ENCODE measurements at places on chromosomes 6 and 20. TPM values are rescaled to one million over a fixed set of nuclear protein-coding genes. Genes with fewer than 3 reads are reported as not detected.
A peak's percentile ranks its signal among the peaks of the same experiment; 100 is the strongest.

LY6G5C gene
- 3.9 TPM for total RNA-seq

- DNase-seq, result no peak
Observed at GRCh38 chr6:167130712-167131684, 8.1 kb downstream of the CCR6 start.

- no peak for DNase-seq
Observed at GRCh38 chr20:64144144-64144912, 19.9 kb upstream of the MYT1 start.

RHAG gene
- not detected for total RNA-seq

GRCh38 chr6:113205553-113205952, 651.6 kb upstream of the MARCKS start:
- DNase-seq, result no peak

- DNase-seq, result peak; percentile 14
Observed at GRCh38 chr6:133707456-133707855, 181.5 kb upstream of the TCF21 start.

DEFB132 gene
- total RNA-seq, result not detected

- DNase-seq, result no peak
Observed at GRCh38 chr20:18694071-18694470, 106.2 kb downstream of the DTD1 start.

DNA sequence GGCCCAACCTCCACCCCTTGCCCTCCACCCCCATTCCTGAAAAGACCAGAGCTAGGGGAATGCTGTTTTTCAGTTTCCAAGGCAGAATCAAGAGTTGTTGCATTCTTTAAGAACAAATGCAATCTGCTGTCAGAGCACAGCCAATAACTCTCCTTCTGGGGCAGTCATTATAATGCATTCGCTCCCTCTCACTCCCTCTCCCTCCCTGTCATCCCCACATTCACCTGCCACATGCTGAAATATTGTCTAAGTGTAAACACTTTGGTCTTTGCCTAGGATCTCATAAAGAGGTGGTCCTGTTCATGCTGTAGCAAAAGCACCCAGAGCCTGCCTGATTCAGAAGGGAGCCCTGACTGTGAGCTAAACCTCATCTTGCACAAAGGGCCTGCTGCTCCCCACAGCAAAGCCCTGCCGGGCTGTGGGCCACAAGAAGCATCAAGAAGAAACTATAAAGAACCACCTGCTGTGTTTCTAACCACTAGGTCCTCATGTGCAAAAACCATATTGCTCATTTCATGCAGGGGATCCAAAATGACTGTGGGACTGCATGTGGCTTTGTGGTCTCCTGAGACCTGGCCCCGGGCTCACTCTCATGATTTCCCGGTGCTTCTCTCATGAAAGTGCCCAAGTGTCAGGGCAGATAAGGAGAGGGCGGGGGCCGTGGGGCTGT, 85.6 kb downstream of the GPR6 start:
- DNase-seq, result peak; percentile 46

GRCh38 chr20:5077761-5078387, 41.9 kb downstream of the PCNA start:
- no peak for DNase-seq

CDK5RAP1 gene
- total RNA-seq, result 62.1 TPM

- DNase-seq, result no peak
Observed at GRCh38 chr20:2357114-2357513, 23.6 kb upstream of the TGM6 start.

DNA sequence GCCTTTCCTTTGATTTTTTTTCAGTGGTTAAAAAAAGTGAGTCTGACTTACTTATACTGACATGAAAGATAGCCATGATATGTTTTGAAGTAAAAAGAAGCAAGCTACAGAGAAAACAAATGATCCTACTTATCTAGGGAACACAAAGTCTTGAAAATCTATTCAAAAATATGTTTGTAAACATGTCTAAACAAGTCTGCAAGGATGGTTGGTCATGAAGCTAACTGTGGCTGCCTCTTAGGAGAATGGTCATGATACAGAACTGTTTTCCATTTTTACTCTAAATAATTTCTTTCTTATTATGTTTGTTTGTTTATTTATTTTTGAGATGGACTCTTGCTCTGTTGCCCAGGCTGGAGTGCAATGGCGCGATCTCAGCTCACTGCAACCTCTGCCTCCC, 21.5 kb downstream of the FERMT1 start:
- no peak for DNase-seq

RANBP9 gene
- 58.2 TPM for total RNA-seq

RAE1 gene
- 59.4 TPM for total RNA-seq

DNA sequence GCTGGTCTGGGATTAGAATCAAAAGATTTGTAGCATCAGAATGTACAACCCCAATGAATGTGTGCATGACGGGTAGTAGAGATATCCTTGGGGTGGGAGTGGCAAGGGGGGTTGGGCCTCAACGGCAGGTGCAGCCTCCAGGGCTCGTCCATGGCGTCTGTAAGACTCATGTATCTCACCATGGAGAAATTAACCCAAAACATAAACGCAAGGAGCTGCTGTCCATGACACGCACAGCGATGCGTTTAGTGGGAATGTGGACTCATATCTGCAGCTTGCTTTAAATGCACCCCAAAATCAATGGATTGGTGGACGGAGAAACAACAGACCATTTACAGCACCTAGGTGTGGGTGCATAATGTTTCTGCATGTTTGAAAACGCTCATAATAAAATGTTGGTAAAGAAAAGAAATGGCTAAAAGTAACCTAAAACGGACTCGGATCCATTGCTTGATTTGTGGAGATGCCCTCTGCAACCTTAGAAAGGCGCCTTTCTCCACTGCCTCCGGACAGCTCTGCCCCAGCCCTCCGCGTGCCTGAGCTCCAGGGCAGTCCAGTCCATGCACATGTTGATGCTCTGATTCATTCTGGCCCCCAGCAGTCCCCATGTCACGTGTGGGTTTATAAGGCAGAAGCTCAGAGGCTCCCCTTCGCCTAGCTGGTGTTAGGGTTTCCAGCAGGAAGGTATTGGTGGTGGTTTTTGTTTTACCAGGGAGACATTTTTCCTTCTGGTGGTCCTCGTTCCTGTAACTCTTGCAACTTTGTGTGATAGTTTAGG, 24.5 kb downstream of the PYGB start:
- DNase-seq, result no peak

GRCh38 chr6:3607599-3607998, 143.9 kb downstream of the PXDC1 start:
- DNase-seq, result no peak

WFDC12 gene
- not detected for total RNA-seq

DNA sequence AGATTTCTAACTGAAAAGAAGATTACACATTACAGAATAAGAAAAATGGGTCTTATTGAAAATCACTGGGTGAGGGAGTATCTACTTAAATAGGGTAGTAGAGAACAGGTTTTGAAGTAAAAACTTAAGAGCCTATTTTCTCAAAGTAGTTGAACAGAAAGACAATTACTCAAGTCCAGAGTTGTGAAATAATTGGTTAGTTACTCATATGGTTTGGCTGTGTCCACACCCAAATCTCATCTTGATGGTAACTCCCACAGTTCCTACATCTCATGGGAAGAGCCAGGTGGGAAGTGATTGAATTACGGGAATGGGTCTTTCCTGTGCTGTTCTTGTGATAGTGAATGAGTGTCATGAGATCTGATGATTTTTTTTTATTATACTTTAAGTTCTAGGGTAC, 1035.3 kb upstream of the GJE1 start:
- no peak for DNase-seq

CLPSL1 gene
- total RNA-seq, result not detected

PRR18 gene
- 0.50 TPM for total RNA-seq

RGL2 gene
- 50.4 TPM for total RNA-seq

GRCh38 chr6:144174006-144174405, 23.7 kb downstream of the STX11 start:
- DNase-seq, result no peak

DNA sequence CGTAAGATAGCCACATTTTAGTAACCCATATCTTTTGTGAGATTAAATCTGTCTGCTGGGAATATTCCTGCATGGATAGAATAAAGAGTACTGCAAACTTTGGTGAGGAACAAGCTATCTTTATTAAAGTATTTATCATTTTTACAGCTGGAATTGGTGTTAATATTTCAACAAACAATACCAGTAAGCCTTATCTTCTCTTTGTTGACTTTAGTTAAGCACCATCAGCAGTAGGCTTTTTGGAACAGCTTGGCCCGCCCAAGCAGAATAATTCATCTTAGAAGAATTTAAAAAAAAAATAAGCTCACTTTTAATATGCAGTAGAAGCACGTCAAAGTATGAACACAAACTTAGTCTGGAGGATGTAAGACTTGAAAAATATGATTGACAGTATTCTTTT, 917.8 kb upstream of the ADGRB3 start:
- DNase-seq, result no peak

GRCh38 chr20:44866703-44867335, 18.7 kb upstream of the YWHAB start:
- DNase-seq, result no peak

GRCh38 chr6:36609582-36609981, 15.4 kb downstream of the SRSF3 start:
- no peak for DNase-seq

- DNase-seq, result no peak
Observed at GRCh38 chr6:55088902-55089301, 85.4 kb upstream of the HCRTR2 start.

CALHM5 gene
- 0.26 TPM for total RNA-seq

GRCh38 chr20:24795436-24795835, 153.6 kb upstream of the CST7 start:
- DNase-seq, result no peak

DNA sequence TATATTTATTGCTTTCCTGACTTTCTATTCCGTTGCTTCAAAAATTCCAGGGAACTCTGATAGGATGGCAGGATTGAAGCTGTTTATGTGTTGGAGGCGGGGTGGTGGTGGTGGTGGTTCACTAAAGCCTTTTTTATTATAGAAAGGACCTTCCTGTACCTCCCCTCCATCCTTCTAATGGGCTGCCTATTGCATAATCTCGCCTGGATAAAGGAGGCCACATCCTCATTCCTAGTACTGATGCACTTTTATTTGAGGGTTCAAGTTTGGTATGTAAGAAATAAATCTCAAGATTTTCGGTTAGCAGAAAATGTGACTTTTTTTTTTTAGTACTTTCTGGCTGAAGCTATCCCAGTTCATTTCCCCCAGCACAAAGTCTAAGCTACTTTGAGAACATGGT, 18.7 kb upstream of the CTAGE9 start:
- DNase-seq, result no peak

ACOT8 gene
- 16.9 TPM for total RNA-seq

DNA sequence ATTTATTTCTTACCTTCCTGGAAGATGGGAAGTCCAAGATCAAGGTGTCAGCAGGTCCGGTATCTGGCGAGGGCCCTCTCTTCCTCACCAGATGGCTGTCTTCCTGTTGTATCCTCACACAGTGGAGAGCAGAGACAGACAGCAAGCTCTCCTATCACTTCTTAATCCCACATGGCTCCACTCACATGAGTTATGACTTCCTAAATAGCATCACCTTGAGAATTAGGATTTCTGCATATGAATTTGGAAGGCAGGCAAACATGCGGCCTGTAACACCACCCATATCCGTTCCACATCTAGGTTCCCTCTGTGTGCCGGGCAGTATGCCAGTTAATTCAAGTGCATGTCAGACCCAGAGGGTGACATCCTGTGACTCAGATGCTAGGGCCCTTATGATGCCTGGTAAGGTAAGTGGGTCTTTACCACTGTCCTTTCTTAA, 2.1 kb downstream of the RAET1E start:
- peak; percentile 95 for DNase-seq

AIF1 gene
- 0.64 TPM for total RNA-seq

- DNase-seq, result no peak
Observed at GRCh38 chr6:42788671-42789070, 6.8 kb downstream of the BICRAL start.

GRCh38 chr6:7389162-7389450, 436 bp downstream of the CAGE1 start:
- DNase-seq, result peak; percentile 79

DNA sequence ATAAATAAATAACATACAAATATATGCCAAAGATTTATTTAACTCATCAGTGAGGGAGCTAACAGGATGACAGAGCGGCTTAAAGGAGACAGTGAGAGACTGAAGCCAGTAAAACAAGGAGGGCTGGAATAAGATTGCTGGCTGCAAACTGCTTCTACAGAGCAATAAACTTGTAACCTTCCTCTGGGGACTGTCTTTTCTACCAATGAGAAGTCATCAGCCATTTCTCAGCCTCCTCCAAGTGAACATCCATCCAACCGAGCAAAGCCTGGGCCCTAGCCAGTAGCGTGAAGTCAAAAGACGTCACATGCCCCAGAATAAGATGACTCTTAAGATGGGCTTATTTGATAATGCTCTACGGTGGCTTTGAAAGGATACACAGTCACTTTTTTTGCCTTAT, 42.5 kb downstream of the CPXM1 start:
- no peak for DNase-seq

DNA sequence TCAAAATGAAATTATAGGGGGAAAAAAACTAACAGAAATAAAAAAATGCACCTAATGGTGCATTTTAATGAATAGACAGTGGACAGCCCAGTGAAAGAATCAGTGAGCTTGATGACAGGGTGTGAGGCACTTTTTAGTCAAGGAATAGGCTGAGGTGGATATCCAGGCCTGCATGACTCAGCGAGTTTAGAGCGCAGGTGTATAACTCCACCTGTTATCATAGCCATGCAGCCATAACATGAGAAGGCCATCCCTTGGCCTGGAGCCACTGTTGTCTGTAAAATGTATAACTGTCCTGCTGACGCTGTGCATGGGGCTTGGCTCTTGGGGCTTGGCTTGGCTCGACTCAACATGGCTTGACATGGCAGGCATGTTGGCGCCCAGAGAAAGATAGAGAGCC, 331.5 kb upstream of the NOX3 start:
- DNase-seq, result no peak

DNA sequence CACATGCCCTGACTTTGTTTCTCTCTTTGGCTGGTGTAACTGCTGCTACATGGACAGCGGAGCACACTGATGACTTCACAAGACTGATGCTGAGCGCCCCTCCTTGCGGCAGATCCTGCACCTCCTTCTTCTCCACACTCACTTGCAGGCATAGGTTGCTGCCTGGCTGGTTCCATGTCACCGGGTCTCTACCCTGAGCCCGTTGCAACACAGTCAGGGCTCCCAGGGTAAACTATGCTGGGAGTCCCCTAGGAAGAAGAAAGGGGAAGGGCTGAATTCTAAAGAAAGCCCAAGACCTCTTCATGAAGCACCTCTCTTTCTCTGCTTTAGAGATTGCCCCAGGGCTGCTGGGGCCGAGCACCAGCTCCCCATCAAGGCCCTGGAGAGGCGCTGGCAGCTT, 83.3 kb upstream of the DUSP22 start:
- DNase-seq, result no peak

RPP40 gene
- 30.7 TPM for total RNA-seq

DNA sequence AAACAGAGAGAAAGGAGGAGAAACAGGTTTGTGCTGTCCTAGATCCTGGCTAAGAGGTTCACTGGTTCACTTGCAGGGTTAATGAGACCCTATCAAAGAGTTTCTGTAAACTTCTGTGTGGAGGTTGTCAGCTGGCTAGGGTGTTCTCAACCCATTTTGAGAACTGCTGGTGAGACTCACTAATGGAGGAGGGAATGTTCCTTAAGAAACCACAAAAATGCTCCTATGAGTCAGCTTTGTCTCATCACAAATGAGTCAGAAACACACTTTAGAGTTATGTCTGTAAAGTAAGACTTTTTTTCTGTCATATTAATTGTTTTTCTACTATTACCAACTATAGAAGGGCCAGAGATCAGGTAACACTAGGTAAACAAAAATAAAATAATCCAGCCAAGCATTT, 884.4 kb downstream of the PHF3 start:
- DNase-seq, result peak; percentile 2

- DNase-seq, result no peak
Observed at GRCh38 chr6:157239671-157240058, 83.7 kb downstream of the TMEM242 start.

All from A673 (cell line).